ENCODE measurements at places on chromosomes 7 and 10. TPM values are rescaled to one million over a fixed set of nuclear protein-coding genes. Genes with fewer than 3 reads are reported as not detected.
A peak's percentile ranks its signal among the peaks of the same experiment; 100 is the strongest.

- no peak for DNase-seq
These were observed 1.1 kb upstream of the PTPN12 start for GRCh38 chr7:77536017-77536412.

- DNase-seq = peak; percentile 52
These were observed 120.1 kb downstream of the ARHGAP12 start for GRCh38 chr10:31808258-31809218.

DNA sequence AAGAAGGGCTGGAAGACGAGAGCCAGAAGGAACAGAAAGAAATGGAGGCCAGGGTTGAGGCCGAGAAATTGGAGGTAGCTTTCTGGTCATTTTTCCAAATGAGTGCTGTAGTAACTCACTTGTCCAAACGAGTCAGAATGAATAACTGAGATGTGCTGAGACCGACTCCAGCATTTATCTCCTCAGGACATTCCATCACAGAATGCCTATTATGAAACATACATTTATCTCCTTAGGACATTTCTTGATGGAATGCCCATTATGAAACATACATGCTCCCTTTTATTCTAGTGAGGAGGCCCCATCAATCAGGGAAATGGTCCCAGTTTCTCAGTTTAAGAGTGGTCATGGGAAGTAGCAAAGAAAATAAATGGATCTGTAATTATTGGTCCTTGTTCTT, 16.5 kb downstream of the AVL9 start:
- DNase-seq = no peak

DNA sequence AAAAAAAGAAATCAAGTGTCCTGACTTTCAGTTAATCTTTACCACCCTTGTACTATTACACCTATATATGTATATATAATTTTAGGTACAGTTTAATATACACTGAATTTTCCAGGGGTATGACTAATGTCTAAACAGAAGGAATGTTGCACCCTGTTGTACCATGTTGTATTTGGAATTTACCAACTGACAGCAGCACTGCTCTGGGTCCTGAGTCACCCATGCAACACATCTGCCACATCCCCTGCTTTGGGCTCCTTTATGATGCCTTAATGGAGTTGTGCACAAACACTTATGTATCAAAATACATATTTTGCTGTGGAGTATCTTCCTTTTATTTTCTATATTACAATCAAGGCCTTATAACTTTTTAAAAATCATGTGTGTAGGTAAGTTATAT, 21.2 kb downstream of the YAE1 start:
- no peak for DNase-seq

DNA sequence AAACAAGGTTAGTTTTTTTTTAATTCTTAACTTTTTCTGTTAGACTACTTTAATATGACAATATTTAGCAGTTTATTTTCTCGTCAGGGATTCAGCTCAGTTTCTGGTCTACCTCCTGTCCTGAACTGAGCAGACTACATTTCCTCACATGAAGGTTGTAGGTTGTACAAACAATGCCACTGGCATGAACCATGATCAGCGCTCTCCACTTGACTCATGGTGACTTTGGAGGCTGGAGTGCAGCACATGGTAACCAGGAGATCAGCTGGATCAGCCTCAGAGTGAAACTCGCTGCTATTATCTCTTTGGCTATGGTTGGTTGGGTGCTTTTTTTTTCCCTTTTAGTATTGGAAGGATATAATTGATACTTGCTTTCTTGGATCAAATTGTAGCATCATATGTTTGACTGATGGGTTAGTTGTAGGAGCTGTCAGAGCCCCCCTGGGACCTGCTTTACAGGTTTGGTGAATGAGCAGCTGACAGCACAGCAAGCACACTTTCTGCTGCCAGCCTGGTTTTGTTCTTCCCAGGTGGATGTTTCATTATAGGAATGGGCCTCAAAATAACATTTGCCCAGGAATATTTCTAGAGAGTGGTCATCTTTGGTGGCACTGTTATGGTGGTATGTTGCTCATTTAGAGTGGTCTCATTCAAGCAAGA, 556.4 kb downstream of the AUTS2 start:
- no peak for DNase-seq

PODXL gene
- 1.1 TPM for total RNA-seq

DNA sequence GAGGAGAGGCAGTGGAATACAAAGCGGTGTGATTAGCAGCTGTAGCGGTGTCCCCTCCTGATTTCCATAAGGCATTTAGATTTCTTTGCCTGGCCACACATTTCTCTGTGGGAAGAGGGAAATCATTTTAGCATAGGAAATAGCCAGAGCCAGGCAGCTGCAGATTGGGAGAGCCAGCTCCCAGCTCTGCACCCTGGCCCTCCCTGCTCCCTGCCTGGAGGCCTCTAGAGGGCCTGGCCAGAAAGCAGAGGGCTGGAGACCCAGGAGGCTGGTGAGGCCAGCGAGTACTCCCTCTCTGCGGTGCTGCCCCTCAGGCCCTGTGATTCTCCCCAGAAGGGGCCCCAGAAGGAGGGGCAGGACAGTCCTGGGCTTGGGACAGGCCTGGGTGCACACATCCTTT, 85.7 kb downstream of the C10orf105 start:
- DNase-seq = no peak

GRCh38 chr10:126439942-126440341, 51.7 kb upstream of the ADAM12 start:
- no peak for DNase-seq

GRCh38 chr10:70513848-70514309, 35.3 kb downstream of the PALD1 start:
- DNase-seq = no peak

GRCh38 chr7:18425838-18426445, 69.6 kb upstream of the HDAC9 start:
- no peak for DNase-seq

NEBL gene
- 0.27 TPM for total RNA-seq

FOXI2 gene
- total RNA-seq = 0.54 TPM

OR6B1 gene
- total RNA-seq = under 0.01 TPM

DNA sequence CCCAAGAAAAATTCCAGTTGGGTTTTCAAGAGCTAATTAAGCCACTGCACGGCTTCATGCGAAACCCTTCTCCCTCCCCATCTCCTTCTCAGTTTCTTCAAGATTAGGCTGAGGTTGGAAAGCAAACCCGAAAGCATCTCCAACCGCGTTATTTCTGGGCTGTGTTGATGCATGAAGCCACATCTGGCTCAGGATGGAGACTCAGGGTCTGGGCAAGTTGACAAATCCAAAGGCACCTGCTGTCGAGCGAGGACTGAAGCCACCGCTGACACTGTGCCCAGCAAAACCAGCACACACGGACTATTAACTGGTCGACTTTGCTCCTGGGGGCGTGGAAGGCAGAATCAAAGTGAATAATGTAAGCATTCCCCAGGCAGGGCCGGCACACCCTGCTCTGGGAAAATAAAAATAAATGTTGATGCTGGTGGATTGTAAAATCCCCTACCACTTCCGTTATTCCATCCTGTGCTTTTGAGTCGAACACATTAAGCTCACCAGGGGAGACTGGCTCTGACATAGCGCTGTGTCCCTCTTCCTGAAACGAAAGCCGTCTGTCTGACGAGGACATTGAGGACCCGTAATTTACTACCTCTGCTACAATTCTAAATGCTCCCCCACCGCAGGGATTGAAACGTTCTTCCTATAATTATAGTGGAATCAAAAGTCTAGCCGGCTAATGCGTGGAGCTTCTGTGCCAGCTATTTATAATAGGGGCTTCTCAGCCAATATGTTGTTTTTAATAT, 269.8 kb downstream of the ADARB2 start:
- no peak for DNase-seq

LRIT1 gene
- total RNA-seq = not detected

- DNase-seq = no peak
These were observed 106.3 kb downstream of the ST8SIA6 start for GRCh38 chr10:17348011-17348500.

VPS37D gene
- not detected for total RNA-seq

DNA sequence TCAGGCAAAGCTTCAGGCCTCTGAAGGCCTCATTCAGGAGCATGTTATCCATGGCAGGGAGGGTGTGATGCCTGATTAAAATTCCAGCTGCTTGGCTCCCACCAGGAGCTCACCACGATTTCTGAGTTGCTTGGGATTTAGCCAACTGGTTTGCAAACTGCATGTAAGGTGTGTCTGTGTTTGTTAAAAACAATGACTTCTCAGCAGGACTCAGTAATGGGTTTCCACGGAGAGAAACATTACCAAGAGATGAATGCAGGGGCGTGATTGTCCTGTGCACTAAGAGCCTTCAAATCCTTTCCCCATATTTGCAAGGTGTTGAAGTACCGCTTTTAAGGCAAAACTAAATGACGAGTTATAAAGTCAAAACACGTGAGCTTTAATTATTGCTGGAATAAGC, 88.8 kb upstream of the BTBD16 start:
- no peak for DNase-seq

TMEM270 gene
- not detected for total RNA-seq

DNA sequence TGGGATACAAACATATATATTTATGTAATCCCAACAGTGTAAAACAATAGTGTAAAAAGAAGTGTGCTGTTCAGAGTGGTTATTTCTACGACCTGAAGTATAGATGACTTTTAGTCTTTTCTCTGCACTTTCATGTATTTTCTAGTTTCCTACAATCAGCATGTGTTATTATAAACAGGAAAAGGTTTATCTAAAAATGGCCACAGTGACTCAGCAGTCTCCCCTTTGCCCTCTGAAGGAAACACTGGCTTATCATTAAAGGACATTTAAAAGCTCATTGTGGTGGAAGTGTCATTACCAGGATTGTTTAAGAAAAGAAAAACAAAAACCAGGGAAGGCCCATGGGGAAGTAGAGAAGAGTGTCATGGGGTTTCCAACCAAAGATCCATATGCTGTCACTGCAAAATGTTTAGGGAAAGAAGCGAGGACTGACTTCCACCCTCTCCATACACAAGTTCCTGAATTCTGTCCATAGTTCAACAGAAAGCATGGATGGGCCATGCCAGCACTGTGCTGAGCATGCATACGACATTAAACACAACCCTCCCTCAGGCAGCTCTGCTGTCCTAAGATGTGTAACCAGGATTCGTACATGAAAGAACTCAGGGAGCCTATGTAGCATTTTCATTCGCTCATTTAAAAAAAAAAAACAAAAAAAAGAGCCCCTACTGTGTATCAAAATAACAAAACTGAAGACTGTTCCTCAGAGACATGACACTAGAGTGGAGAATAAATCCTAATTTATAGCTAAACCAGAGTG, 10.2 kb downstream of the CYREN start:
- DNase-seq = peak; percentile 71

GRCh38 chr7:27641581-27642230, 21.0 kb downstream of the HIBADH start:
- DNase-seq = no peak

DNA sequence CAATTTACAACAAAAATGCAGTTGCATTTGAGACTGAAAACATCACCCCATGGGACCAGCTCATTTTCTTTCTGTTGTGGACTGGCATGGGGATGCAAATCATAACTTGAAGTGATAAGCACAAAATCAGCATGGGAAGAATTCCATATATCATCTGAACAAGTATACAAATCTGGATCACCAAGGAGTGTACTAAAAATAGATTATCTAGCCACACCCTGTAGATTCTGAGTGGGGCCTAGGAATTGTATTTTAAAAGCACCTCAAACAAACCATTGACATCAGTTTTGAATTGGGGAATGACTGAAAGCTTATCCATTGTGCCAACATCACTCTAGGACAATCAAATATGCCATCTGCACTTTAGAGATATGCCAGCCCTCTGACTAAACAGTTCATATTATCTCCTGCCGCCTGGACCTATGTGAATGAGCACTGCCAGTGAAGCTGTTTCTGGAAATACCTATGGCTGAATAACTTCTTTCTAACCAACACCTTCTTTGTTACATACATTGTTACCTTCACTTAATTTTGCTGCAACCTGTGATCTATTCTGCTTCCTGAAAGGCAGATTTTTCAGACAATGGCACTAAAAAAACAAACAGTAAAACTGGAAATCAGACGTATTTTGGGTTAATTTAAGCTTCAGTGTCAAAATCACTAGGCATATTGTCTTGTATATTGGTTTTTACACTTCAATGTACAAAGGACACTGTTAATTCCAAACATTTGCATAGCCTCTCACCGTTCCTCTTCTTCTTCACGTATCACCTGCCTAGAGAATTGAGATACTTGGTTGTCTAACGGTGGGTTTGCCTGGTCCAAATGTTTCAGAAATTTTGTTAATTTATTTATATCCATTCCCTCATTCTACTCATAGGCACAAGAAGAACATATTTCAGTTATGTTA, 42.4 kb upstream of the HGF start:
- no peak for DNase-seq

GRCh38 chr7:139494835-139495579, 11.5 kb upstream of the KLRG2 start:
- no peak for DNase-seq

DNA sequence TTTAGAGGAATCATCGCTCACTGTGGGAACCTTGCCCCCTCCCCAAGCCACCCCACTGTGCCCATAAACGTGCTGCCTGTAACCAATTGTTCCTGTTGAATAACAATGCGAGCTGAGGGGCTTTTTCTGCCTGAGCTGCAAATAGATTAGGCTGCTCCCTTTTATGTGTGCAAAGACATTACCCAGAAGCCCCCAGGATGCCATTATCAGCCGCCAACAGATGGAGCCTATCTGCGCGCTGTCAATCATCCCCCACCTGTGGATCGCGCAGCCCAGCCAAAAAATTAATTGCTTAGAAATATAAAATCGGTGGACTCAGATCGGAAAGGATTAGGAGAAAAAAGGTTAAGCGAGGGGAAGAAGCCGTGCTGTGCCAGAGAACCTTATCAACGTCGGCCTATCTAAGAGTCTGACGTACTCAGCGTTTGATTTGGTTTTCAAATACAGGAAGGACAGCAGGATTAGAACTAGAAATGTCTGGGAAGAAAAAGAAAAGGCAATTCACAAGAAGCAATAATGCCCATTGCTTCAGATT, 167.3 kb upstream of the MYO3A start:
- peak; percentile 34 for DNase-seq

- DNase-seq = no peak
These were observed 66.9 kb downstream of the CFAP46 start for GRCh38 chr10:132875435-132875834.

GRCh38 chr10:43225787-43226153, 41.1 kb downstream of the RASGEF1A start:
- DNase-seq = peak; percentile 56

DNA sequence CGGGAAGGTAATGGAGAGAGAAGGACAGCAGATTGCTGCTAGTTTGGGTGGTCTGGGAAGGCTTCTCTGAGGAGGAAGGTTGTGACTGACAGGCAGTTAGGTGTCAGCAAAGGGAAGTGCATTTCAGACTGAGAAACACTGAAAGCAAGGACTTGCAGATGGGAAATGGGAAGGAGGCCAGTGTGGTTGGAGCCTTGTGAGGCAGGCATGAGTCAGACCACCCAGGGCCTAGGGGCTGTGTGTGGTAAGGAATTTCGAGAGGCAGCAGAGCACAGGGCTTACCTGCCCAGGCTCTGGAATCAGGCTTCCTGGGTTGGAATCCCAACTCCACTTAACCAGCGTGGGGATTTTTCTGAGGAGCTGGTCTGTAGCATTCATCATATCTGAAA, 53.5 kb downstream of the NRF1 start:
- peak; percentile 14 for DNase-seq

CABCOCO1 gene
- total RNA-seq = not detected

Data from hematopoietic multipotent progenitor cell (in vitro differentiated cells).